T-helper 17 cell (primary cell): ENCODE measurements at places on chromosomes 1 and 21.

- DNase-seq, result no peak
Observed at GRCh38 chr21:24395320-24395923, 1211.9 kb downstream of the MRPL39 start.

DNA sequence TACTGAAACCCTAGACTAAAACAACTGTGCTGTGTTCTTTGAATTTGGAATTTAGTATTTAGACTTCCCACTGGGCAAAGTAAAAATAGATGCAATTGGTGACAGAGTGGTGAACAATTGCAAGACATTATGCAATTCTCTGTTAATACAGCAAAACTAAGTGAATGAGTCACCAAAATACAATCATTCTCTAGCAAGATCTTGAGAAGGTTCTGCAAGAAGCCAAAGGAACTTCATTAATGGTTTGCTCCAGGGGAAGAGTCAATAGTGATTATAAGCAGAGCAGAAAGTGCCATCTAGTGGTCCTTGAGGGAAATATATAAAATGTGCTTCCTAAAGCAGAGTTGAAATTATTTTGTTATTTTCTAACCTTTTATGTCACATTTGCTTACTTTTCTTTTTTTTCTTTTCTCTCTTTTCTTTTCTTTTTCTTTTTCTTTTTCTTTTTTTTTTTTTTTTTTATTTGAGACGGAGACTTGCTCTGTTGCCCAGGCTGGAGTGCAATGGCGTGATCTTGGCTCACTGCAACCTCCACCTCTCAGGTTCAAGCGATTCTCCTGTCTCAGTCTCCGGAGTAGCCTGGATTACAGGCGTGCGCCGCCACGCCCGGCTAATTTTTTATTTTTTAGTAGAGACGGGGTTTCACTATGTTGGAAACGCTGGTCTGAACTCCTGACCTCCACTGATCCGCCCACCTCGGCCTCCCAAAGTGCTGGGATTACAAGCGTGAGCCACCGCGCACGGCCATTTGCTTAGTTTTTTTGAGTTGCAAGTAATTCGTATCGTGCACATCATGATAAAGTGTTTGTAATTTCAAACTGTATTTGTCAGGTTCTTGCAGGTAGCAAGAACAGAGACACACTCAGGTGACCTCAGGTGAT, 99.2 kb downstream of the CTH start:
- DNase-seq, result no peak

DNA sequence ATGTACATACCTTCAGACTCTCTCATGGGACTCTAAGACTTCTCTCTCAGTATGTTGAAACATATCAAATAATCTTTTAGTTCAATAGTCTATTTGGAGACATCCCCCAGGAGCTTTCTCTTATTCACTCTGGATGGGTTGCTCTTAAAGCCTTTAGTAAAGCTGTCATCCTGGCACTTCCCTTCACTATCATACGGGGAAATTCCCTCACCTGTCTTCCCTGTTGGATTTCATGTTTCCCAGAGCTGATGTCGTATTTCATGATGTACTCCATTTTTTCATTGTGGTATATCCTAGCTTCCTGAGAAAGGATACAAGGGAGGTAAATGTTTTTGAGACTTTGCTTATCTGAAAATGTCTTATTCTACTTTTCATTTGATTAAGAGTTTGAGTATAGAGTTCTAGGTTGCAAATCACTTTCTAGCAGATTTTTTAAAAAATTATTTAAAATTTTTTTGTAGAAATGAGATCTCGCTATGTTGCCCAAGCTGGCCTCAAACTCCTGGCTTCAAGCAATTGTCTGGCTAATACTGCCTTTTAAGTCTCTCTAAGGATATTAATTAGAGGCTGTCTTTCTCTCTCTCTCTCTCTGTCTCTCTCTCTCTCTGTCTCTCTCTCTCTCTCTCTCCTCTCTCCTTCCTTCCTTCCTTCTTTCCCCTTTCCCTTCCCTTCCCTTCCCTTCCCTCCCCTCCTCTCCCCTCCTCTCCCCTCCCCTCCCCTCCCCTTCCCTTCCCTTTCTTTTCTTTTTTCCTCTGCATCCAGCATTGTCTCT, 17.0 kb upstream of the MACF1 start:
- DNase-seq, result no peak

- DNase-seq, result no peak
Observed at GRCh38 chr1:26016953-26017545, 4.5 kb upstream of the EXTL1 start.

- peak; percentile 85 for DNase-seq
Observed at GRCh38 chr1:159924791-159925718, at the start of gene TAGLN2. Gene TAGLN2, minus strand, starts transcription at chr1:159925507. Its CDS starts 4,998 bp downstream, at chr1:159920509.
